ENCODE measurements at places on chromosomes 13 and 19.

- no peak for DNase-seq
Observed at GRCh38 chr19:5006201-5006600, 37.3 kb downstream of the KDM4B start.

- DNase-seq: no peak
Observed at GRCh38 chr13:55500694-55501093, 1640.0 kb upstream of the PRR20A start.

- no peak for DNase-seq
Observed at GRCh38 chr19:18322318-18322758, 538 bp downstream of the LSM4 start.

GRCh38 chr13:62611343-62611742 lies 1195.7 kb upstream of the PCDH20 start:
- DNase-seq: no peak

GRCh38 chr19:48218997-48219396 lies 36.7 kb downstream of the CARD8 start:
- no peak for DNase-seq

- no peak for DNase-seq
Observed at GRCh38 chr19:633786-634639, 676 bp upstream of the POLRMT start.

- DNase-seq: no peak
Observed at GRCh38 chr13:109243311-109243951, 543.0 kb downstream of the IRS2 start.

DNA sequence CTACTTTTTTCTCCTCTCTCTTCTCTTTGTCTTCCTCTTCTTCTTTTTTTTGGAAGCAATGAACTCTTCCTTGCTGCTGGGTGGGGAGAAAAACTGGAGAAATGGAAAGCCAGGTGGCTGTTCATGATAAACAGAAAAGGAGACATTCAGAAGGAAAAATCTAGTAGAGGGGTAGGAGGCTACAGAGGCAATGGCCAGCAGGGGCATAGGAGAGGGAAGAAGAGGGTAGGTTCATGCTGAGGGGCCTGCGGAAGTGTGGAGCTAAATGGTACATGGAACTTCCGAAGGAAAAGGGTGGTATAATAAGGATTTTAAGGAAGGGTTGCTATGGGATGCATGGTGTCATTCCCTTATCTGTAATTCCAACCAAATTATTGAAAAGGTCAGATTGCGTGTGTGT lies 17.5 kb upstream of the HS6ST3 start:
- DNase-seq: no peak

DNA sequence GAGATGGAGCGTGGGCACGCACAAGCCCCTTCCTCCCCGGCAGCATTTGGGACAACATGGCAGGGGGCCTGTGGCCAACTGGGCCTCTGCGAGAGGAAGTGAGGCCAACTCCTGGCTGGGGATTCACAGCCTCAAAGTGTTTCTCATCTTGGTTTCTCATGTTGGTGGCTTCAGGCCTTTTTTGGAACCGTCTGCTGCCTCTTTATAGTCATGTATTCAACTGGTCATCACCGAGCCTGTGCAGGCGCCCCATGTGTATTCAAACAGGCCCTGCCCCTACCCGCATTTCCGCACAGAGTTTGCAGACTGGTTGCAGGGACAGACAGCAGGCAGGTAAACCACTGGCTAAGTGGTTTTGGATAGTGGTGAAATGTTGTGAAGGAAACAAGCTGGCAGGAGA lies 17.3 kb upstream of the RELB start:
- no peak for DNase-seq

- no peak for DNase-seq
Observed at GRCh38 chr13:97224544-97225300, 2.6 kb downstream of the MBNL2 start.

- no peak for DNase-seq
Observed at GRCh38 chr13:67299072-67299635, 69.0 kb upstream of the PCDH9 start.

DNA sequence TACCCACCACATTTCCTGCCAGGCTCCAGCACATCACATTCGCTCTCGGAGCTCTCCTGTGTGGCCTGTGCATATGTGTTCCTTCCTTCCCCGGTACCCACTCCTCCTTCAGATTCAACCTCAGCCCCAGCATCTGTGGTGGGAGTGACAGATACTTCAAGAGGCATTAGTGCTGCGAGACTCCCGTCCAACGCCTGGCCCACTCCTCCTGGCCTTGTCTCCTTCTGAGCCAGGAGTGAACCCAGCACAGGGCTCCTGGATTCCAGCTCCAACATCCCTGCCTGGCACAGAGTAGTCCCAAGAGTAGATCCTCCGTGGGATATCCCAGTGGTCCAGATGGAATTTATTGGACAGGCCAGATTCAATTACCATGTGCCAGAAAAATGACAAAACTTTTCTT lies 55.9 kb downstream of the SACS start:
- DNase-seq: no peak

GRCh38 chr13:21171420-21171819 lies 4.9 kb downstream of the SKA3 start:
- DNase-seq: no peak

All from esophagus squamous epithelium (tissue), 5 donors.